Thoracic aorta (tissue), 2 donors: ENCODE measurements at places on chromosomes 4 and X. TPM values are rescaled to one million over a fixed set of nuclear protein-coding genes. Genes with fewer than 3 reads are reported as not detected.

ZNF280C gene
- 2.7 TPM for total RNA-seq

MAGEB1 gene
- not detected for total RNA-seq

DNA sequence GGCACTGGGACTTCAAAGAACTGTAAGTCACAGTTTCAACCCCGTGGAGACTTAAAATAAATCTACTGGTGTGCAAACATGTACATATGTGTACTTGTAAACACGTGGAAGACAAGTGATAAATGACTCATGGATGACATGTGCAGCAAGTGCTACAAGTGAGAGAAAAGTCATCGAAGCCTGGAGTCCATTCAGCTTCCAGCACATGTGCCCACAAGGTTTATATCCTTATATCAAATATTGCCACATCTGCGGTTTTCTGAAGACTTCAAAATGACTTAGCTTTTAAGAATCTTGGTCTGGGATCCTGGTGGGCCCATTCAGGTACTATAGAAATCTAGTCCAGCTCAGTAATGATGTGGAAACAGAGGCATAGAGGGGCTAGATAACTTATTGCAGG, 33.0 kb upstream of the TTC29 start:
- no peak for DNase-seq

DNA sequence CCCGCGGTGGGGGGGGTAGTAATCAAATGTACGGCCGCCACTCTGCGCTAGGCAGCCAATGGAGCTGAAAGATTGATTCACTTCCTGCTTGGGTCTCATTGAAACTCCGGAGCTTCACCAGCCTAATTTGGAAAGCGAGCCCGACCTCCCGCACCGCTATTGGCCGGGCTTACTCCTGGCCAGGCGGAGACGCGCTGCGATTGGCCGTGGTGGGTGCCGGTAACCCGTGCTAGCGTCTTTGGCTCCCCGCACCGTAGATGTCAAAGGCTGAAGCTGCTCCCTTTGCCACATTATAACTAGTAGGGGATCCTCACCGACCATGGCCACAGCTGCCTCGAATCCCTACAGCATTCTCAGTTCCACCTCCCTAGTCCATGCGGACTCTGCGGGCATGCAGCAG, at the start of gene POU3F4:
Gene POU3F4 (plus strand): TSS at position 285 of the 400 bp plus-strand sequence. CDS start 35 bp downstream, at position 320.
- no peak for DNase-seq

GSX2 gene
- total RNA-seq = not detected
